ENCODE measurements at places on chromosomes 5 and 9.

- DNase-seq, result no peak
Measured at GRCh38 chr9:114994768-114995167, 64.4 kb upstream of the TNFSF8 start.

GRCh38 chr9:99118782-99119466, 14.0 kb downstream of the TGFBR1 start:
- no peak for DNase-seq

GRCh38 chr5:9356351-9356825, 189.5 kb downstream of the SEMA5A start:
- no peak for DNase-seq

DNA sequence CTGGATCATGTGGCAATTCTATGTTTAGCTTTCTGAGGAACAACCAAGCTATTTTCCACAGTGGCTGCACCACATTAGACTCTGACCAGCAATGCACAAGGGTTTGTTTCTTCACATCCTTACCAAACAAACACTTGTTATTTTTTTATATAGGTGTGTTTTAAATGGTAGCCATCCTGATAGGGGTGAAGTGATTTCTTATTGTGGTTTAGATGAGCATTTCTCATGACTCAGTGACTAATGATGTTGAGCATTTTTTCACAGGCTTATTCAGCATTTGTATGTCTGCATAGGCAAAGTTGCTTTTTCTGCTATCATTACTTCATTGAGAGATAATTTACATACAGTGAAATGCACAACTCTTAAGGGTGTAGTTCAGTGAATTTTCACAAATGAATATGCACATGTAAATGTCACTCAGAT, 36.0 kb downstream of the ANKRD33B start:
- DNase-seq, result no peak

DNA sequence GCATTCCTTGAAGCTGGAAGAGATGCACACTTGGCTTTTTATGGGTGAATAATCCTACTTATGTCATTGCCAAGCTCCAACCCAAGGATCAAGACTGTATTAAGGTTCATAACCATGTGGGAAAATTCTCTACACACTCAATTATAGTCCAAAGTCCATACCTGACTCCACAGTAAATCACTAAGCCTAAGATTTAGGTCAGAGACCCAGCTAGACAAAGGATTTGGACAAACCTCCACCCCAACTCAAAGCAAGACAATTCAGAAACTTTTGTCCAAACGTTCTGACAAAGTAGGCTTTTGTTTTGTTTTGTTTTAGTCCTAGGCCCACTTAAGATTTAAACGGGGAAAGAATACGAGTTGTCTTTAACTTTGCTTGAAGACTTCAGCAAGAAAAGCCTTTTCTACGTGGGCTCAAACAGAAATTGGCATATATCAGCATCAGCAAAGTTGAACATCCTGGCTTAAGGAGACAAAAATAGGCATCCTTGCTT, 1.7 kb downstream of the MEGF9 start:
- no peak for DNase-seq

DNA sequence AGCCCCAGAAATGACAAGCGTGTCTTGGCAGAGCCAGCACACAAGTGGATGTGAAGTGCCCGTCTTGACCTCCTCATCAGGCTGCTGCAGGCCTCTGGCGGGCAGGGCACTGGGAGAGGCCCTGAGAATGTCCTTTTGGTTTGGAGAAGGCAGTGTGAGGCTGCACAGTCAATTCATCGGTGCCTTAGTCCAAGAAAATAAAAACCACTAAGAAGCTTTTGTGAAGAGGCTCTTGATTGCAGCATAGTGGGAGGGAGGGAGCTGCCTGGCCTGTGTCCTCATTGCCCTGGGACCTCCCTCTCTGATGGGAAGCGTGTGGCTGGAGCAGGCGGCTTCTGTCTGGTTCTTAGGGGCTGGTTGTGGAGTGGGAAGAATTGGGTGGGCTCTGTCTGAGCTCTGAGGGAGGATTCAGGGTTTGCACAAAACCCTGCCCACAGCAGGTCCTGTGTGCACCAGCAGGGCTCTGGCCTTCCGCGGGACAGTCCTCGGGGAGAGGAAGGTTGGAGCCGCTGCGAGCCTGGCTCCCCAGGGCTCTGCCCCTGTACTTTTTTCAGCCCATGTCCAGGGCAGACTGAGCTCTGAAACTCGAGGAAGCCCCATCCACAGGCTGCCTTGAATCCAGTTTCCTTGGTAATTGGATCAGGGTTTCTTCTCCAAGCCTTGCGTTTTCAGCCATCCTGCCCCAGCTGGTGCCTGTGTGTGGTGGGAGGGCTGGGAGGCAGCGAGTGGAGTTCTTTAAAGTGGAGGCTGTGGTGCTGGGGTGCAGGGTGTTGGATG, 1.1 kb downstream of the HRCT1 start:
- DNase-seq, result no peak

Measured in activated T-helper 1 cell treated with anti-CD3 and anti-CD28 coated beads, Interleukin-2, amount 50 U/mL, for 16 hours (primary cell).